ENCODE measurements at places on chromosomes 12 and 14. TPM values are rescaled to one million over a fixed set of nuclear protein-coding genes. Genes with fewer than 3 reads are reported as not detected.

DNA sequence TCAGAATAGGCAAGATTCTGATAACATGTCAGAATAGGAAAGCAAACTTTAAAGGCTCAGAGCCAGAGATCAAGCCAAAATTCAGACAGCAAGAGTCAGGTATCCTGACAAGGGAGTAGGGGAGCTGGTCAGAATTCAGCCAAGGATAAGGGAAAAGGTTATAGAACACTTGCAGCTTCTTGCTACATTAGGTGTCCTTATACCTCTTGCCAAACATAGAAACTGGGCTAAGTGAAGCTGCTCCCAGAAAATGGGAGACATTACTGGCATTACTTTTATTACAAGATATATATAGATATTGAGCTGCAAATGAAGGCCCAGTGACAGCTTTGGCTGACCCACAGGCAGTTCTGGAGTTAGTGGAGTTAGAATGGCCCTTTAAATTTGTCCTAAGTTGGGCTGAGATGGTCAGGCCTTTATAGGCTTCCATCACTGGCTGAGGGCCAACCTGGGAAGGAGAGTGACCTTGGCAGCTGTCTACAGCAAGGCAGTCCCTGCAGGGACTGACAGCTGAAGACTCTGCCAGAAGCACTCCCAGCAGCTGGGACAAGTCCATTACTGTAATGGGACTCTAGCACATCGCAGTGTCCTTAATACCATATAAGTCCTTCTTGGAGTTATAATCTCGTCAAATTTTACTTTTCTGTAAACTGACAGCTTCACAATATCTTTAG lies 83.0 kb downstream of the LRRC9 start:
- no peak overlapping the region for H3K27ac ChIP-seq
- H3K27me3 ChIP-seq: no peaks in the 10 kb centered on the region
- H3K4me1 ChIP-seq: no peaks in the 10 kb centered on the region
- DNase-seq: no peak
- no peak overlapping the region for H3K4me3 ChIP-seq

AQP5 gene
- not detected for total RNA-seq

STRAP gene
- total RNA-seq: 180 TPM

DNA sequence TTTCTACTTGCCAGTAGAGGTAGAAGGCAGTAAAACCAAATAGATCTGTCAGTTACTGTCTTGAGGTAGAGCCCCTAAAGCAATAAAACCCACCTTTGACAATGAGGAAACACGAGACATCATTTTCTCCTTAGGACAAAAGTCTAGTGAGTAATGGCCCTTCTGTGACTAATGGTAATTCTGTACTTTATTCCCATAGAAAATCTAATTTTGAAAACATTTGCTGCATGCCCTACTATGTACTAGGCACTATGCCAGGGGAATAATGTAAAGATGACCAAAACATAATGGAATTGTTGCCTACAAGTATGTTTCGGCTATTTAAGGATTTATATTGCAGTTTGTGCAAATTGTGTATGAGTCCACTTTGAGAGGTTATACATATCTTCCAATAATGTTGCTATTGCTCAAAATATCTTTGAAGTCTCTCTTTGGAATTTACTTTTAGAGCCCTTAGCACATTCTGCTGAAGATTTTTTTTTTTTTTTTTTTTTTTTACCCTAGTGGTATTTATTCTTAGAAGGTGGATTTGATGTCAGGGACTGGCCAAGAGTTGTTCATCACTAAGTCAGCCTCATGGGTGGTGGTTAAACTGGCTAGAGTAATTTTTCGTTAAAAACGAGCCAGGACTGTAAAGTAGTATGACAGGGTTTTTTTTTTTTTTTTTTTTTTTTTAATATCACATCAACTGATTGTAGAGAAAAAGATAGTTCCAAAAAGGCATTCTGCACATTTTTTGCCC lies 109.7 kb downstream of the CRADD start:
- no peak for DNase-seq
- peaks cover 10% of the 10 kb centered on the region for H3K4me1 ChIP-seq
- H3K27ac ChIP-seq: no peak overlapping the region
- no peak overlapping the region for H3K4me3 ChIP-seq
- no peaks in the 10 kb centered on the region for H3K36me3 ChIP-seq

GRCh38 chr14:53127832-53128231 lies 25.3 kb downstream of the DDHD1 start:
- H3K4me1 ChIP-seq: no peaks in the 10 kb centered on the region
- no peaks in the 10 kb centered on the region for H3K36me3 ChIP-seq
- H3K4me3 ChIP-seq: no peak overlapping the region
- H3K27me3 ChIP-seq: no peaks in the 10 kb centered on the region

GRCh38 chr12:29711381-29711780 lies 72.4 kb downstream of the TMTC1 start:
- no peaks in the 10 kb centered on the region for H3K27me3 ChIP-seq
- no peak overlapping the region for H3K27ac ChIP-seq
- peak; percentile 25 for DNase-seq
- H3K36me3 ChIP-seq: no peaks in the 10 kb centered on the region
- peaks cover 19% of the 10 kb centered on the region for H3K4me1 ChIP-seq

DNA sequence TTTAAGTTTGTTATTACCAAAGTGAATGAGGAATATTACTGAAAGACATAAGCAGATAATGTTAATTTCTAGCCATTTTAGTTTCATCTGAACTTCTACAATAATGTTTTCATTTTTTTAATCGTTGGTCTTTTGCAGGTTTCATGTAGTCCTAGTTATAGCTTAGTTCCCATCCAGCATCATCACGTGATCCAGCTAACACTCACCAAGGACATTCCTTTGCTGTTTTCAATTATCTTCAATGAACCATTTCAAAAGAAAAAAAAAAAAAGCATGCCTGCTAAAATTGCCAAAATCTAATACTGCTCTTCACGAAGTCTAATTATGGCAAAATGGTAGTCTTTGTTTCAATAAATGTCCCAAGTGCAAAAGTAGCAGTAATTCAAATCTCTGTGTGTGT lies 187.7 kb upstream of the ATXN7L3B start:
- H3K27me3 ChIP-seq: no peaks in the 10 kb centered on the region
- H3K36me3 ChIP-seq: no peaks in the 10 kb centered on the region
- H3K4me1 ChIP-seq: no peaks in the 10 kb centered on the region
- no peak overlapping the region for H3K27ac ChIP-seq
- no peak overlapping the region for H3K4me3 ChIP-seq

GRCh38 chr12:25423355-25424050 lies 129.6 kb downstream of the LMNTD1 start:
- H3K4me1 ChIP-seq: no peaks in the 10 kb centered on the region
- DNase-seq: no peak
- no peaks in the 10 kb centered on the region for H3K36me3 ChIP-seq

GRCh38 chr12:94074980-94075629 lies 73.3 kb upstream of the PLXNC1 start:
- no peaks in the 10 kb centered on the region for H3K36me3 ChIP-seq
- H3K4me3 ChIP-seq: no peak overlapping the region
- H3K27me3 ChIP-seq: no peaks in the 10 kb centered on the region
- peaks cover 13% of the 10 kb centered on the region for H3K4me1 ChIP-seq
- peak; percentile 62 for DNase-seq
- H3K27ac ChIP-seq: no peak overlapping the region

DNA sequence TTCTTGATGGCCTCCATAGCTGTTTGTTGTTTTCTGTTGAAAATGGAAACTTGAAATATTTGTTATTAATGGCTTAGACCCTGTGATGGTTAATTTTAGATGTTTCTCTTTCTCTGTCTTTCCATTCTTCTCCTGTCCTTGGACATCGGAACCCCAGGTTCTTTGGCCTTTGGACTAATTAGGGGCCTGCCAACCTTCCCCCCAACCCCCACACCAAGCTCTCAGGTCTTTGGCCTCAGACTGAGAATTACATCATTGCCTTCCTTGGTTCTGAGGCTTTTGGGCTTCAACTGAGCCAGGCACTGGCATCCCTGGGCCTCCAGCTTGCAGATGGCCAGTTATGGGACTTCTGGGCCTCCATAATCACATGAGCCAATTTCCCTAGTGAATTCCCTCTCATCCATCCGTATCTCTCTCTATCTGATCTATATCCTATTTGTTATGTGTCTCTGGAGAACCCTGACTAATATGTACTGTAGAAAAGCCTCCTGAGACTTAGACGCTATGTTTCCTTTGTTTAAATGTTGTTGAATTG lies 71.6 kb downstream of the FGD4 start:
- H3K27me3 ChIP-seq: no peaks in the 10 kb centered on the region
- H3K4me1 ChIP-seq: no peaks in the 10 kb centered on the region
- no peak for DNase-seq
- H3K4me3 ChIP-seq: no peak overlapping the region
- H3K36me3 ChIP-seq: no peaks in the 10 kb centered on the region

DNA sequence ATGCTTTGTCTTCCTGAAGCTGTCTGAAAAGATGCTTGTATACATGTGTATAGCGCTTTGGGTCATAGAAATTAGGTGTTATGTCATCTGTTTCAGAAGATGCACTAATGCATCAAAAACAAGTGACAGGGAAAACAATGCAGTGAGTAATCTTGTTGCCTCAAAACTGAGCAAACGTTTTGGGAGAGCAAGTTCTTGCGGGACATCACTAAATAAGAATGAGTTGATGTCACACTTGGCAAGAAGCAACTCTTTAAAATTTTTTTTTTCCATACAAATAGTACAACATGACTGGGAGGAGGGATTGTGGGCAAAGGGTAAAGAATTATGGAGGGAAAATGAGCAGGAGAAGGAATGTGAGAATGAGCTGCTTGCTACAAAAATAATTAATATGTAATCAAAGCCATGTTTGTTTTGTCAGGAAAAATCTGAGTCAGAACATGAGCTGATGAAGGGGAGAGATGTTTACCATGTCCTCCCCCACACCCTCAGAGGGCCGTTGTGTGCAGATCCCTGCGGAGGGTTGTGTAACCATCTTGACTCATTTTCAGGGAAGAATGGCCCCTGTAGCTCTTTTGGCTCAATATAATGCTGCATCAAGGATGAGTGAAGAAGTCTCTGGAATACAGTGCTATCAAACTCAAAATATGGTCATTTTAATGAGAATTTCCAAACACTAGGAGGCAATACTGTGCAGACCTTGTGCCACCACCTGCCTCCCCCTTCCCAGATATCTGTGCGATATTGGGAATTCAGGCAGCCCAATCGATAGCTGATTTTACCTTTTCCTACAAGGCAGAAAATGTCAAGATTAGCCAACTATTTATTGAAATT lies 41.4 kb downstream of the BORCS5 start:
- no peak overlapping the region for H3K27ac ChIP-seq
- H3K27me3 ChIP-seq: no peaks in the 10 kb centered on the region
- no peaks in the 10 kb centered on the region for H3K36me3 ChIP-seq
- peaks cover 9% of the 10 kb centered on the region for H3K4me1 ChIP-seq
- H3K4me3 ChIP-seq: no peak overlapping the region

FOXA1 gene
- total RNA-seq: 0.99 TPM

- H3K27me3 ChIP-seq: peaks cover 17% of the 10 kb centered on the region
- no peak overlapping the region for H3K27ac ChIP-seq
- peak overlapping the region; percentile 66 for H3K4me3 ChIP-seq
- peaks cover 12% of the 10 kb centered on the region for H3K4me1 ChIP-seq
- H3K36me3 ChIP-seq: no peaks in the 10 kb centered on the region
These were observed 380 bp downstream of the ANKRD13A start for GRCh38 chr12:109999649-109999971.

NAV3 gene
- 6.1 TPM for total RNA-seq

BMP4 gene
- 11.0 TPM for total RNA-seq

DNA sequence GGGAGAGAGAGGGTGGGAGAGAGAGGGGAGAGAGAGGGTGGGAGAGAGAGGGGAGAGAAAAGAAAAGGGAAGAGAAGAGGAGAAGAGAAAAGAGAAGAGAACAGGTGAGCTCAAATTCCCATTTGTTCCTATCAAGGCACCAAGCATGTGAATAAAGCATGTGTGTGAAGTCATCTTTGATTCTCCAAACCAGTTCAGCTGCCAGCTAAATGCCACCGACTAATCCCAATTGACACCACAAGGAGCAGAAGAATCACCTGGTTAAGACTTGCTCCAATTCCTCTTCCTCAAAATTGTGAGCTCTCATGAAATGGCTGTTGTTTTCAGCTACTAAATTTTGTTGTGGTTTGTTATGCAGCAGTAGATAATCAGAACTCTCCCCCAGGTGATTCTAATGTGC lies 188.9 kb downstream of the TMX1 start:
- H3K4me1 ChIP-seq: peaks cover 11% of the 10 kb centered on the region
- H3K36me3 ChIP-seq: no peaks in the 10 kb centered on the region
- H3K27me3 ChIP-seq: no peaks in the 10 kb centered on the region

CRIP2 gene
- total RNA-seq: 3.5 TPM

DHH gene
- not detected for total RNA-seq

SMIM41 gene
- total RNA-seq: not detected

DNA sequence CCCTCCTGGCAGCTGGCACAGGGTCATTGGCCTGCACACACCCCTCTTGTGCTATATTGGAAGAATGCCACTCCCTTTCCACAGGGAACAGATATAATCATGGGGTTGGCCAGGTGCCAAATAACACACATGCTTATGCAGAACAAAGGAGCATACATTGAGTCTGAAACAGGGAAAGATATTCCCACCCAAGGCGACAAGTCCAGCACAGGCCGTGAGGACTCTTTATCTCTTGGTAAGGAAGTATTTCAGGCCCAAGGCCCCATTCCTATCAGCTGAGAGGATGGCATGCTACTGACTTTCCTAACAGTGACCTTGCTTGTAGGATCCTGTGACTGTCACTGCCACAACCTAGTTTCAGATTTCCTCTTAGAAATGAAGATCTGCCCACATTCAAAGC lies 59.0 kb upstream of the STXBP6 start:
- H3K27me3 ChIP-seq: no peaks in the 10 kb centered on the region
- no peaks in the 10 kb centered on the region for H3K36me3 ChIP-seq
- H3K27ac ChIP-seq: no peak overlapping the region

- no peak overlapping the region for H3K27ac ChIP-seq
- no peak for DNase-seq
- H3K4me3 ChIP-seq: no peak overlapping the region
- H3K36me3 ChIP-seq: no peaks in the 10 kb centered on the region
These were observed 102.5 kb upstream of the PRICKLE1 start for GRCh38 chr12:42691991-42692557.

DNA sequence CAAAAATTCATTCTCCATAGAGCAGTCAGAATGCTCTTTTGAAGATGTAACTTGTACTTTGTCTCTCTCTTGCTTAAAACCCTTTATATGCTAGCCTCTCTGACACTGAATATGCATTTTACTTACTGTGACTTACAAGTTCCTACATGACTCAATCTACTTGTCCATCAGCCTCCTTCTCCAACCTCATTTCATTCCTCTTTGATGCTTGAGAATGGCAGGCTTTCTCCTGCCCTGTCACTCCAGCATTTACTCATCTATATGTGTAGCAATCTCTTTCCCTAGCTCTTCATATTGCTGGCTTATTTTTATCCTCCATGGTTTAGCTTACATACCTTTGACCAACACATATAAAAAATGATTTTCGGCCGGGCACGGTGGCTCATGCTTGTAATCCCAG lies 561.9 kb downstream of the CCER1 start:
- no peak overlapping the region for H3K4me3 ChIP-seq
- DNase-seq: no peak
- no peak overlapping the region for H3K27ac ChIP-seq
- H3K36me3 ChIP-seq: no peaks in the 10 kb centered on the region
- H3K27me3 ChIP-seq: no peaks in the 10 kb centered on the region
- H3K4me1 ChIP-seq: no peaks in the 10 kb centered on the region
